ENCODE measurements at places on chromosomes 6 and 20.

- DNase-seq, result no peak
Measured at GRCh38 chr6:41298785-41299502, 12.5 kb upstream of the TREM1 start.

DNA sequence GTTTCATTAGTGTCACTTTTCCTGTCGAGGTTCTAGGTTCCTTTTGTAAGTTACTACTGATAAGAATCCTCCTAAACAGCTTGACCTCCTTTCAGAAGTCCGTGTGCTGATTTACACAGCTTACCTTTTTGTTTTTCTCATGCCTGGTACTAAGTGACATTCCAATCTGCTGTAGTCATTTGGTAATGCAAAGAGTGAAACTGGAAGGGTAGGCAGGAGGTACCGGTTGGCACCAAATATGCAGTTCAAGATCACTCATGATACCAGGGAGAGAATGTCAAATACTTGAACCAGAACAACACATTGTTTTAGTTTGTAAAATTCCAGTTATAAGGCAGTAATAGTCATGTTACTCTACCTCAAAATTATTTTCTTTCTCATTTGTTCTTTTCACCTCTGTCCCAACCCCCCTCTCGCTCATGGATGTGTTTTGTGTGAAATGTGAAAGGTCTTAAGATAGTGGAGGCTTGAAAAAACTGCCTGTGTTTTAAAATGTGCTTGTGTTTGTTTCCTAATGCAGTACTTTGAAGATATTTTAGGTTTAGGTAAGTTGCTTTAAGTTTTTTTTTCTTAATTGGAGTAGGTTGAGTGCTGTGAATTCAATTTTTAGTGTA lies 23.2 kb downstream of the AFDN start:
- DNase-seq, result no peak

- DNase-seq, result no peak
Measured at GRCh38 chr6:28816339-28816908, 107.4 kb downstream of the TRIM27 start.

- DNase-seq, result no peak
Measured at GRCh38 chr20:4773736-4774135, 52.0 kb downstream of the PRND start.

DNA sequence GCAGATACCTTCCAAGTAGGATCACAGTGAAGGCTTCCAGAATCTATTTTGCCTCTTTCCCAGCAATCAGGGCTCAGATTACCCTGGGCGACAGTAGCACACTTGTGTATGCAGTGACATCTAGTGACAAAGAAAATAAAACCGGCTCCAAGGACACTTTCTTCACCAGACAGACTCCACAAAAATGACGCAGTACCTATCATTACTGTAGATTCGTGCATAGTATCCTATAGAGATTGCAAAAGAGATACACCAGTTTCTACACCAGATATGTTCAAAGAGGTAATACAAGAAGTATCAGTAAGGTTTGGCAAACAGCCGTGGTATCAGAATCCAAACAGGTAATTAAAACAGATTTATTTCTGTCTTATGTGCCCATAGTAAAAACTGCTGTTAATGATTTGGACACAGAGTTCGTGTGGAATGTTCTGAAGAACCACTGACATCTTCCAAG lies 600.4 kb upstream of the JAG1 start:
- DNase-seq, result peak; percentile 38
